CD4-positive, alpha-beta T cell treated with Interleukin-6 at 100 ng/mL for 8 hours (primary cell): ENCODE measurements at places on chromosomes 4 and X.

- no peak for DNase-seq
Measured at GRCh38 chr4:120864969-120865368, 57.6 kb downstream of the PRDM5 start.

GRCh38 chrX:8668813-8669212 lies 63.1 kb downstream of the ANOS1 start:
- DNase-seq, result no peak

DNA sequence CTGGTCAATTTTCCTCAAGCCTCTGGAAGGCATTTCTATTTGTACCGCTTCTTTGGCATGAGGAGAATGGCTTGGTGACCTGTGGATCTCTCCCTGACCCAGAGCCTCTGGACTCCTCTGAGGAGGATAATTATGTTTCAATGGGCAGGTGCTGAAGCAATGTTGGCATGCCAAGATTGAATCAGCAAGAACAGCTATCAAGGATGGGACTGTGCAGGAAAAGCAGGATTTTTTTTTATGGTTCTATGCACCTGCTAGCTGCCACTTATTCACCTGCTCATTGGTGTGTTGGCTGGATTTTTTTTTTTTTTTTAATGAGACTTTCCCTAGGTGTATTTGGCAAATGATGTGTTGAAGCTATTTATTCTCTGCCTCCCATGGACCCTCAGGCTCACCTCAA lies 821.2 kb downstream of the RPA4 start:
- DNase-seq, result no peak

GRCh38 chr4:113499166-113499565 lies 262.4 kb downstream of the CAMK2D start:
- no peak for DNase-seq

DNA sequence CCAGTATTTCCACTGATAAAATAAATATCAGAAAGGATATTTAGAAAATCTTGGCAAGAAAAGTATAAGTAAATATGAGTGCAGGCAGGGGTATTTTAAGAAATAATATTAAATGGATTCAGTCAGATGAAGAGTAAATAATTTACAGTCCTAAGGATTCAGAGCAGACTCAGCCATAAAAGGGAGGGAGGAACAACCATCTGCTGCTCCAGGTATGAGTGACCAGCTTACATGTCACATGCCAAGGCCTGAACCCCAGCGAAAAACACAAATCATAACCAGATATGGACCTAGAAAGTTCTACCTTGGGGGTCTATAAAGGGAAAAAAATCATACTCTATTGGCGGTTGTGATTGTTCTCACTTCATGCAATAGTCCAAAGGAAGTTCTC lies 166.8 kb downstream of the COL4A6 start:
- no peak for DNase-seq

- no peak for DNase-seq
Measured at GRCh38 chr4:128553686-128554515, 255.6 kb upstream of the JADE1 start.

DNA sequence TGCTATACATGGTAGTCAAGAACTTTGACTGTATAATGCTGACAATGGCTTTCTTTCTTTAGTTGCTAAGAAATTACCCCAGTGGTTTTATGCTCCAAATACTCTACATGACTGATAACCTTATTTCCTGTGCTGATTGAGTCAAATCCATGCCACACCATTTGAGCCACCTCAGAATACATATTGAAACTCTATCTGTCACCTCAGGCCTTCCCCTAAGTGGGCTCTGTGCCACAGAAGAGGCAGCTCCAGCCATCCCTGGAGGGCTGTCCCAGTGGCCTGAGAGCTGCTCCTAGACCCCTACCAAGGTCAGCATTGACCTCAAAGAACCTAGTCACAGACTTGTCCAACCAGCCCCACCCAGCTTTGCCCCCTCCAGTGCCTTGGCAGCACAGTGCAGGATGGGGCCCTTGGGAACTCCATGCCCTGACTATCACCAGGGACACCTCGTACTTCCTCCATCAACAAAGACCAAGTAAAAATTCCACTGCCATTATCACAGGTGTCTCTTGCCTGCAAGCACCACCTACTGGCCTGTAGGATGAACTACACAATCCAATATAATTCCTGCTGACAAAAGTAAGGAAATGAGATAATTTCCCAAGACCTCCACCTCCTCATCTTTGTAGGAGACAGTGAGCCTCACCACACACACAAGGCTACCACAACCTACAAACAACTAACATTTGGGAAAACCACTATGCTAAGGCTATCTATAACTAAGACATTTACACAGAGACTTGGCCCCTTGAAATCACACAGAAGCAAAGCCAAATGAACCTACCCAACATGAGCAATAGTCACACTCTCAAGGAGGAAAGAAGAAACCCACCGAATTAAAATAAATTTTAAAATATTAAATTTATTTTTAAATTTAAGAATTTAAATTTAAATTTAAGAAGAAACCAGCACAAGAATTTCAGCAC lies 239.9 kb downstream of the NKX6-1 start:
- DNase-seq, result no peak

GRCh38 chrX:123087326-123087725 lies 96.8 kb upstream of the GRIA3 start:
- no peak for DNase-seq

- DNase-seq, result no peak
Measured at GRCh38 chrX:150696331-150696730, 3.1 kb downstream of the MTMR1 start.

- no peak for DNase-seq
Measured at GRCh38 chr4:89156174-89156914, 45.0 kb downstream of the TIGD2 start.

DNA sequence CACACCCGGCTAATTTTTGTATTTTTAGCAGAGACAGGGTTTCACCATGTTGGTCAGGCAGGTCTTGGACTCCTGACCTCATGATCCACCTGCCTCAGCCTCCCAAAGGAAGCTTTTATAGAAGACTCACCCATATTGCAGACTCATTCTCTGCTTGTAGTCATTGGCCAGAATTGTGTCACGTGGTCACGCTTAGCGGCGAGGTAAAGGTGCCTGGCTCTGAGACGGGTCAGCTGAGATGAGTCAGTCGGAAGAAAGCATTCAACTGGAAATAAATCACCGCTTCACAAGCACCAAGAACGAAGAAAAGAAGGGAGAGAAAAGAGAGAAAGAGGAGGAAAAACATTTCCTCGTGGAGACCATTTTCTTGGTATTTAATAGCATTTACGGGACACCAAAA lies 218.8 kb upstream of the NOCT start:
- DNase-seq, result no peak

GRCh38 chr4:2044542-2045517 lies 14.3 kb upstream of the NAT8L start:
- DNase-seq, result no peak

DNA sequence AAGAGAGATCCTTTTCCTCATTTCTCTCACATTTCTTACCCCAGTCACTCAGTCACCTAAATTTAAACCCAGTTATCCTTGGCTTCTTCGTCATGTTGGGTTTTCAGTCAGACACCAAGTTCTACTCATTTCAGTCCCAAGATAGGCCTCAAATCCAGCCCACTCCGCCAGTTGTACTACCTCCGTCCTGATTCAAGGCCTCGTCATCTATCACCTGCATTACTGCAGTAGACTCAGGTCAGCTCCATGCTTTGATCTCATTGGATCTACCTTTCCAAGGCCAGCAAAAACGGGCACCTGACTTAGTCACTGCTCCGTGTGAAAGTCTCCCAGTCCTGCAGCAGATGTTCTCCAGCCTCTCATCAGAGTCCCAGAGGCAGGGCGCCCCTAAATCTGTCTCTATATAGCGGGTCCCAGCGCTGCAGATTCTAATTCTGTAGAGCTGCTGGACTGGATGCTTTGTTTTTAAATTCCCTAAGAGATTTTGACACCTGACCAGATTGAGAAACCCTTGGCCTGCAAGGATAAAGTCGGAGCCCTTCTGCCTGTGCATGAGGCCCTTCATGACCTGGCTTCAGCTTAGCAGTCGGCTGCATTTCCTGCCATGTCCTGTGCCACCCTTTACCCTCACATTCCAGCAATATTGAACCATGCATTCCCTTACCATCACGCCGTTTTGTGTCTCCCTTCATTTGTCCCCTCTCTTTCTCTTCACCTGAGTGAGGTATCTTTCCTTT lies 53.7 kb downstream of the ZFX start:
- DNase-seq, result no peak

DNA sequence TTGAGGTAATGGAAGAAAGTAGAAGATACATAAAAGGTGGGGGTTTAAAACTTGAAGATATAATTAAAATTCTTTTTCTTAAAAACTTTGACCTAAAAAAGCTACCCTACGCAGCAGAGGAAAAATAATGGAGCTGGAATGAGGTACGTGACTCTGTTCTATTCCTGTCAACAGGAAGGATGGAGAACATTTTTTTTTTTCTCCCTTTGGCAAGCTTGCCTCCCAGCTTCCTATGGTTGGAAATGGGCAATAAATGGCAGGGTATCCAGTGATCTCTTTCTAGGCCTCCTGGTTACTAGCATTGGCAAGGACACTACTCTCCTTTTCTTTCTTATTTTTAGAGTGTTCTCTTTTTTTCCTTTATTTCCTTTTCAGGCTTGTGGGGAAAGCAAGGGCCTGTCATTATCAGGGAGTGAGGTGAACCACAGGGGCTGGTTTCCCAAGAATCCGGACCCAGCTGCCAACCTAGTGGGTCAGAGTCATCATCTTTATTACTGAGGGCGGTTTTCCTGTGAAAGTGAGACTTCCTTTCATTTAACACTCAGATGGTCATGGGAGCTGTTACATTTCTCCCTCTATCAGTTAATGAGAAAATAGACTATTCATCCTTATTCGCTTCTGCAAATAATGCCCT lies 224.6 kb downstream of the SPRY1 start:
- no peak for DNase-seq

GRCh38 chr4:87904639-87905160 lies 70.8 kb upstream of the SPP1 start:
- DNase-seq, result no peak

GRCh38 chrX:54817220-54817820 lies 9.8 kb downstream of the MAGED2 start:
- no peak for DNase-seq

- no peak for DNase-seq
Measured at GRCh38 chrX:9905288-9905687, 61.9 kb upstream of the CLDN34 start.

DNA sequence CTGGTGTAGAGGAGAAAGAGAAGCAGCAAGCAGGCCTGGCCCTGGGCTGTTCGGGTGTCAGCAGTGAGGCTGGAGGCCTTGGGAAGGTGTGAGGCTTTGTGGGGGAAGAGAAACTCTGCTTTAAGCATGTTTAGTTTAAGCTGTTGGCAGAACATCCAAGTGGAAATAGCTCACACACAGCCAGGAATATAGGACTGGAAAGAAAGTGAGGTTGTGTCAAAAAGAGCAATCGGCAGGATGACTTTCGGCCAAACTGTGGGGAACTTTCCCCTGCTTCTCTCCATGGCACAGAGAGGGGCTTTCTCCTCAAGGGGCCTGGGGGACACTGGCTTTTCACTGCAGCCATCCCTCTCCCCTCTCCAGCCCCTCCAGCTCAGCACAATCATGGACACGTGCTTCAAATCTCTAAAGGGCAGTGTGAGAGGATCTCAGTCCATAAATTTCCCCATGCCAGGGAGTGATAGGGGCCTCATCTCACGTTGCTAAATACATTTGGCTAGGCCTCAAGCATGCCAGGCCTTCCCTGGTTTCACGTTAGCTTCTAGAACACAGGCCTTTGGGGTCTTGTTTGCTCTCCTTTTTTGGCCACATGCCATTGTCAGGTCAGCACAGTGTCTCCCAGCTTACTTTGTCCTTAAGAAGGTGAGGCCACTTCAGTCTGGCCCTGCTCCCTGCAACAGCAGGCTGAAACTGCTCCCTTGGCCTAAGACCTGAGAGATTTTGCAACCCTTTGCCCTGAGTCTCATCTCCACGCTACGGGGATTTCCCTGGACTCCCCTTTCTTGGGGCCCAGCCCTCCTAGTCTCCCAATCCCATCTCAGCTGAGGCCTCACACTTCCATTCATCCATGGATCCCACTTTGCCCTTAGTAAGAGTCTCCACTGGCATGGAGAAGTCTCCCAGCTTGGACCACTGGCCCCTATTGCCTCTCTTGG lies 8.3 kb upstream of the CITED1 start:
- no peak for DNase-seq

GRCh38 chr4:4717692-4718091 lies 141.8 kb upstream of the MSX1 start:
- DNase-seq, result no peak

DNA sequence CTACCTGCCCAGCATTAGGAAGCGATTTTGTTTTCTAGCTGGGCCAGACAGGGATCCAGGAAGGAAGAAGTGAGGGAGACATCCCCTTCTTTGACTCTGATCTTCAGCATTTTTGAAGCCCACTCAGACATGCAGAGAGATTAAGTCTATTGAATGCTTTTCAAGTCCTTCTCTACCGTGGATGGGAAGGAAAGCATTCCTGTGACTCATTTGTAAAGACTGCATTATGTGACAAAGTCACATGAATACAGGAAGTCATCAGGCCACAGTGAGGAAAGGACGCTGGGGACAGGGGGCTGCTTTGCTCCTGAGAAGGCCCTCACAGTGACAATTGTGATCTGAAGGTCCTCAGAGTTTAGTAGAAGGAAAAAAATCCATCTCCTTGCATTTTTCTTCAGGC lies 67.4 kb upstream of the GBA3 start:
- no peak for DNase-seq

DNA sequence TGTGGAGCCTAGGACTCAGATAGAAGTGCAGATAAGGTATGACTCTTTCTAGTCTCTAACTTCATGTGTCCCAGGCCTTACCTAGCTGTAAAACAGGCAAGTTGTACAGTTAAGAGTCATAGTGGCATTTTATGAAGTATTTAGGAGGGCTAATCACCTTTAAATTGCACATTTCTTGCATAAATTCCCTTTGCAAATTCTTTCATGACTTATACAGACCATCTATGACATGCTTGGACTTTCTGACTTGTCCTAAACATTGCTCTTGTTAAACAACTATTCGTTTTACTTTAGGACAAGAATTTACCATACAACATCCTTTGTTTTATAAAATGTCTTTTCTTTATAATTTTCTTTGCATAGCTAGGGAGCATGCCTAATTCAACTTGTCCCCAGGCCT lies 7.8 kb upstream of the RRAGB start:
- DNase-seq, result no peak

DNA sequence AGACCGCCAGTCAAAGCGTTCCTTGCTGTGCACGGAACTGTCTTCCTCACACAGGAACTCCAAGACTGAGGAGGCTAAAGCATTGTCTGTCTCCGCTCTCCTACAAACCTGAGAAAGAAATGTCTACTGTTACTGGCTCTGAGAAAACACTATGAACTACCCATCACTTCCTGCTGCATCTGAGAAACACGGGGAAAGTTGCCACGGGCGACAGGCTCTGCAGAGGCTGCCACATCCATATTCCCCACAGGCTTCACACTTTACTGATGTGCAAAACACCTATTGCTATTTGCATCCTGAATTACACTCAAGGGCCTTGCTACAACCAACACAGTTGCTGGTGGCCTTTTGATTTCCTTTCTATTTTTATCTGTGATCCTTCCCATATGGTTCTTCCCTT lies 59.0 kb downstream of the AFAP1 start:
- DNase-seq, result no peak

GRCh38 chrX:107542040-107542439 lies 86.3 kb upstream of the PRPS1 start:
- no peak for DNase-seq
